ENCODE measurements at places on chromosomes 3 and 15. TPM values are rescaled to one million over a fixed set of nuclear protein-coding genes. Genes with fewer than 3 reads are reported as not detected.

LIPC gene
- total RNA-seq = 0.77 TPM

SNTN gene
- total RNA-seq = not detected

FOXB1 gene
- total RNA-seq = not detected

EFCC1 gene
- 0.24 TPM for total RNA-seq

SPG21 gene
- 42.5 TPM for total RNA-seq

SAMD7 gene
- not detected for total RNA-seq

SERINC4 gene
- 0.36 TPM for total RNA-seq

SH3GL3 gene
- total RNA-seq = not detected

ITPKA gene
- total RNA-seq = not detected

ALS2CL gene
- total RNA-seq = 33.1 TPM

PRR20G gene
- not detected for total RNA-seq

FEZF2 gene
- not detected for total RNA-seq

ZBTB47 gene
- 0.38 TPM for total RNA-seq

MYRIP gene
- not detected for total RNA-seq

LDHAL6B gene
- not detected for total RNA-seq

NOX5 gene
- 0.05 TPM for total RNA-seq

NMD3 gene
- 40.7 TPM for total RNA-seq

SLC2A2 gene
- not detected for total RNA-seq

RTP3 gene
- total RNA-seq = not detected

CCR9 gene
- not detected for total RNA-seq

DNA sequence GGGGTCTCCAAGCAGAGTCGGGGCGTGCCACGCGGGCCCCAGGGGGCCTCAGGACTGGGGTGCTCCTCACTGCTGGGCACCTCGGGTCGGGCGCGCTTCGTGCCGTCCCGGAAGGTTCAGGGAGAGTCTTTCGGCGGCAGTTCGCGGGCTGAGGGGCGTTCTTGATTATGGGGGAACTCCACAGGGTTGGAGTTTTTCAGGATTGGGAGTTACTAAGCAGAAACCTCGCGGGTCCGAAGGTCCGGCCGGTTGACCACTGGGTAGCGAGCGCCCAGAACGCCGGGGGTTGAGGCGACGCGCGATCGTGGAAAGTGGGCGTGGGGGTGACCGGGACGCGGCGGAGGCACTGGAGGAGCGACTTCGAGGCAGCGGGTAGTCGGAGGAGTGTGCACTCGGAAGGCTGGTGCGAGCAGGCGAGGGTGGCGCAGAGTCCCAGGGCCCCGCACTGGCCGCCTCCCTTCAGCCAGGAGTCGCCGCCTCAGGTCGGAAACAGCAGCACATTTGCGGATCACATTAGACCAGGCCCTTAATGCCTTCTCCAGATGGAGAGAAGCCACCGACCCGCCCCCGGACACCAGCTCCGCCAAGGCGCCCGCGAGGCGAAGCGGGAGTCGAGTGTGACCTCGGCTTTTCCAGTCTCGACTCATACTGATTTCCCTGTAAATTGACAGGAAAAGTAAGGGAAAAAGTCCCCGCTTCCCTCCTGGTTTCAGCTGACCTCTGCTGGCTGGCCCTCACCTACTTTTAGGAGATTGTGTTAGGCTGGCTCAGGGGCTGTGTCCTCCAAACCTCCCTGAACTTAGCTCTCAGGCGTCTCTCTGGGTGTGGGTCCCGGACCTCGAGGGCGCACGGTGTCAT is 685 bp downstream of the ADAMTSL3 start:
- DNase-seq = no peak
- no peaks in the 10 kb centered on the region for H3K4me1 ChIP-seq
- H3K27me3 ChIP-seq = no peaks in the 10 kb centered on the region
- H3K4me3 ChIP-seq = no peak overlapping the region

DNA sequence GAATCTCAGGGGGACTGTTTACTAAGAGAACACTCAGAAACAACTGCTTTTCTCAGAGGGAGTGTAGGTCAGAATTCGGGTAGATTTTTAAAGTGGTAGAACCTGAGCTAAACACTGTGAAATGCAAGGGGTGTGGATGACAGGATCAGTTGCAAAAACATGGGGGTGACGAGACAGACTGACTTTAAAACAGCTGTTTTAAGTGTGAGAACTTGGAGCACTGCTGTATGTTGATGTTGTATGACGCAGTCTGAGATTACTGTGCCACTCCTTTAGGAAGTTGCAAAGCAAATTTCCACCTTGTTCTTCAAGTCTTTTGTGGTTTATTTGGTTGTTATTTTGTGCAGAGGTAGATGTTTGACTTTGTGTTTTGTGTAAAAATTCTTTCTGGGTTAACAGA is 36.8 kb upstream of the DIPK2A start:
- no peaks in the 10 kb centered on the region for H3K4me1 ChIP-seq
- H3K4me3 ChIP-seq = no peak overlapping the region
- no peaks in the 10 kb centered on the region for H3K36me3 ChIP-seq
- no peak overlapping the region for H3K27ac ChIP-seq

- H3K4me3 ChIP-seq = no peak overlapping the region
- no peaks in the 10 kb centered on the region for H3K4me1 ChIP-seq
- H3K27ac ChIP-seq = no peak overlapping the region
- H3K36me3 ChIP-seq = no peaks in the 10 kb centered on the region
- no peaks in the 10 kb centered on the region for H3K27me3 ChIP-seq
Observed at GRCh38 chr3:19749448-19750017, 184.5 kb downstream of the EFHB start.

- H3K4me3 ChIP-seq = no peak overlapping the region
- no peak for DNase-seq
- H3K27me3 ChIP-seq = no peaks in the 10 kb centered on the region
- no peaks in the 10 kb centered on the region for H3K36me3 ChIP-seq
- no peak overlapping the region for H3K27ac ChIP-seq
Observed at GRCh38 chr3:16543242-16543864, 29.9 kb upstream of the RFTN1 start.

DNA sequence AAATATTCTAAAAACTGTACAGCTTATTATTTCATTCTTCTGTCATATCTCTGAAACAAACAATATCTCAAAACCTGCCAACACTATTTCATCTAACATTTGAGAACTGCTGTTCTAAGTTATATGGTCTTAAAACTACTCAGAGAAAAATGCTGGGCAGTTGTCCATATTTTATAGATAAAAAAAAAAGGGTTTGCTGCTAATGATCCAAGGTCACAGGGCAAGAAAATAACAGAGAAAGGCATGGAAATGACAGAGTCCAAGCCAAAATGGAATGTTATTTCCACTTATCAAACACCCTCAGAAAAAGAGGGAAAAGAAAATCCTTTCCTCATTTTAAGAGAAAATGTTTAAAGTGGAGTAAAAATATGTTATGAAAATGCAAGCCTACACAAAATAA is 313.1 kb downstream of the CADM2 start:
- no peak for DNase-seq
- H3K27me3 ChIP-seq = no peaks in the 10 kb centered on the region
- no peak overlapping the region for H3K4me3 ChIP-seq
- no peaks in the 10 kb centered on the region for H3K36me3 ChIP-seq

GRCh38 chr15:35693286-35693685 is 147.3 kb upstream of the DPH6 start:
- H3K27ac ChIP-seq = no peak overlapping the region
- no peaks in the 10 kb centered on the region for H3K27me3 ChIP-seq
- no peak overlapping the region for H3K4me3 ChIP-seq
- H3K4me1 ChIP-seq = no peaks in the 10 kb centered on the region
- DNase-seq = no peak

DNA sequence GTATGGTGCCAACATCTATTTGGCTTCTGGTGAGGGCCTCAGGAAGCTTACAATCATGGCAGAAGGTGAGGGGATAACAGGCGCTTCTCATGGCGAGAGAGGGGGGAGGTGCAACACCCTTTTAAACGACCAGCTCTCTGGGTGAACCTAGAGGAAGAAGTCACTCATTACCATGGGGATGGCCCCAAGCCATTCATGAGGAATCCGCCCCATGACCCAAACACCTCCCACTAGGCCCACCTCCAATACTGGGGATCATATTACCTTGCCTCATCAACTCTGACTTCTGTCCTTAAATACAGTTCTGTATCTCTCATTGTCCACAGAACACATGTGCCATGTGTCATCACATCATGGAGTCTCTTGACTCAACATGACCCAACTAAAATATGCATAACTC is 37.5 kb upstream of the CLRN1 start:
- DNase-seq = no peak
- no peaks in the 10 kb centered on the region for H3K4me1 ChIP-seq
- no peak overlapping the region for H3K4me3 ChIP-seq
- H3K27me3 ChIP-seq = no peaks in the 10 kb centered on the region
- H3K27ac ChIP-seq = no peak overlapping the region

DNA sequence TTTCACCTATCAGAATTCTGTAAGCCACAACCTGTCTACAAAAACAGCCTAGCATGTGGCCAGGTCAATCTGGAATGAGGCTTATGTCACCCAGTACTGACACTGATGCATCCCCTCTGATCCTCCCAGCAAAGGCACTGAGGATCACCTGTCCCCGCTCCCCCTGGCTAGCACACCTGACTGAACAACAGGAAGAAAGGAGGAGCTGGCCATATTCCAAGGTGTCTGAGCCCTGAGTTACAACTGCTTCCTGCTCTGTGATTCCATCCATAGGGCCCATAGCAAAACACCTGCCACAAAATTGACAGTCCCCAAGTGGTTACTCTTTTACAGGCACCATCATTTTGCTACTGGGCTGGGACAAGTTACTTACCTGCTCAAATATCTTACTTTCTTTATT is 555.5 kb upstream of the CFAP20DC start:
- no peaks in the 10 kb centered on the region for H3K27me3 ChIP-seq
- no peak for DNase-seq
- no peaks in the 10 kb centered on the region for H3K4me1 ChIP-seq
- H3K4me3 ChIP-seq = no peak overlapping the region
- no peaks in the 10 kb centered on the region for H3K36me3 ChIP-seq
- H3K27ac ChIP-seq = no peak overlapping the region

DNA sequence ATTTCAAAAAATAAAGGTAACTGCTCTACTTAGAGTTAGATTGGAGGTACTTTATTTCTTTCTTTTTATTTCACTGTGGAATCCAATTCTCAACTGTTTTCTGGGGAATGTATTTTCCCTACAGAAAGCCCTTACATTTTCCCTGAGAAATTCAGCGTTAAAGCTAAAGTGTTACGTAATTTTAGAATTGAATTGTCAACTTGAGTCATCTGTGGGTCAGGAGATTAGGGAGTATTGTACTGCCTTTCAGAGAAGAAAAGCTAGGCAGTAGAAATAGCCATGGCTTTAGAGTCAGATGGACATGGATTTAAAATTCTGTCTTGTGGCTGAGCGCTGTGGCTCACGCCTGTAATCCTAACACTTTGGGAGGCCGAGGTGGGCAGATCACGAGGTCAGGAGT is 728.6 kb downstream of the ROBO1 start:
- H3K27ac ChIP-seq = no peak overlapping the region
- no peak overlapping the region for H3K4me3 ChIP-seq
- H3K4me1 ChIP-seq = no peaks in the 10 kb centered on the region
- H3K36me3 ChIP-seq = no peaks in the 10 kb centered on the region
- no peaks in the 10 kb centered on the region for H3K27me3 ChIP-seq
- no peak for DNase-seq

DNA sequence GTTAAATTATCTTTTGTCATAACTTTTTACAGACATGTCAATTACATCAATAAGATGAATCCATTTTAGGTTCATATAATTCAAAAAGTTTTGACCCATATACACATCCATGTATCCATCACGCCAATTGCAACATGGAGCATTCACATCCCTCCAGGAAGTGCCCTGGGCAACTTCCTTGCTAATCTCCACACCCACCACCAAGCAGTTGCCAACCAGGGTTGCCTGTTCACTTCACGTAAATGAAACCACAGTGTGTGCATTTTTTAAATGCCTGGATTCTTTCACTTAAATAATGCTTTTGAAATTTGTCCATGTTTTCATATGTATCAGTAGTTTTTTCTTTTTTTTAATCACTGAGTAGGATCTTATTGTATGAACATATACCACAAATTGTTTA is 40.7 kb upstream of the LYZL4 start:
- no peak for DNase-seq
- H3K36me3 ChIP-seq = no peaks in the 10 kb centered on the region
- H3K27ac ChIP-seq = no peak overlapping the region
- no peaks in the 10 kb centered on the region for H3K4me1 ChIP-seq

DNA sequence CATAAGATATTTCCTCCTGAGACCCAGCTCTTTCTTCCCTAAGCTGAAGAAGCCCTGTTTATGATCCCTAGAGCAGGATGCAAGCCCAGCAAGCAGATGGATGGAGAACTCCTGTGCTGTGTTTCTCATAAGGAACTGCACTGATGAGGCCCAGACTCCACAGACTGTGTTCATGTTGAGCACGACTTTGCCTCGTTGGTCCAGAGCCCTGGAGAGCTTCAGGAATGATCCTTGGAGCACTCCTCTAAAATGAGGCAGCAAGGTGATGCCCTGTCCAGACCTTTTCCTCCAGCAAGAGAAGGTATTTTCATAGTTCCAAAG is 83.8 kb downstream of the MYLK start:
- no peak overlapping the region for H3K27ac ChIP-seq
- H3K27me3 ChIP-seq = no peaks in the 10 kb centered on the region
- no peaks in the 10 kb centered on the region for H3K4me1 ChIP-seq
- H3K4me3 ChIP-seq = no peak overlapping the region

- peak overlapping the region; percentile 88 for H3K27ac ChIP-seq
- H3K36me3 ChIP-seq = peaks cover 22% of the 10 kb centered on the region
- DNase-seq = peak; percentile 10
- no peaks in the 10 kb centered on the region for H3K27me3 ChIP-seq
- H3K4me1 ChIP-seq = peaks cover 11% of the 10 kb centered on the region
Observed at GRCh38 chr15:101723171-101723873, 951 bp downstream of the TARS3 start.

- no peaks in the 10 kb centered on the region for H3K4me1 ChIP-seq
- H3K27ac ChIP-seq = no peak overlapping the region
- no peaks in the 10 kb centered on the region for H3K36me3 ChIP-seq
- no peaks in the 10 kb centered on the region for H3K27me3 ChIP-seq
- no peak for DNase-seq
- H3K4me3 ChIP-seq = no peak overlapping the region
Observed at GRCh38 chr15:71541746-71542145, 268.6 kb upstream of the NR2E3 start.

DNA sequence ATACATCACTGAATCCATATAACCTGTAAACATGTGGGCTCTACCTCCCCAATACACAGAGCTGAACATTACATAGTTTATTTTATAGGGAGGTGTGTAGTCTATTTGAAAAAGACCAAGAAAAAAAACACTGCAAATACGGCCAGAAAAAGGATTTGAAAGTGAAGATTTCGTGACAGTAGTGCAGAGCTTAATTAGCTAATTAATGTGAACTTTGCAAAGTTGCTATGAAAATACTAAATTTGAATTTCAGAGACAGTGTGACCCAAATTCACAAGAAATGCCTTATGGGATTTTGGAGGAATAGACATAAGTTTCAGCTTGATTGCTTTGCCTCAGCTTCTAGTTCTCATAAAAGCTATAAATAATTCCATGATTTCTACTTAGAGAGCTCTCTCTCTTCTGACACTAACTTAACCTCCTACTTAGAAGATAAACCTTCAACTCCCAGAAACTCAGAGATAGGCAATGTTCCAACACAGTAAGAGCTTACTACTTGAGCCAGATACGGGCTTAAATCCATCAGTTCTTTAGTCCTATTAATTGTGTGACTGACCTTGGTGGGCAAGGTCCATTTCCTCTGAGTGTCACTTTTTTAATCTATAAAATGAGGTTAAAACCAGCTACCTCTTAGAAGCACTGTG is 87.3 kb upstream of the THBS1 start:
- H3K4me1 ChIP-seq = no peaks in the 10 kb centered on the region
- no peak overlapping the region for H3K27ac ChIP-seq
- DNase-seq = no peak
- no peak overlapping the region for H3K4me3 ChIP-seq
- H3K36me3 ChIP-seq = no peaks in the 10 kb centered on the region

GRCh38 chr15:74995779-74996765 is 709 bp downstream of the SCAMP5 start:
- no peaks in the 10 kb centered on the region for H3K36me3 ChIP-seq
- H3K27ac ChIP-seq = no peak overlapping the region
- no peak for DNase-seq
- peak overlapping the region; percentile 75 for H3K4me3 ChIP-seq
- no peaks in the 10 kb centered on the region for H3K27me3 ChIP-seq
